ENCODE measurements at places on chromosomes 6 and 20.

DNA sequence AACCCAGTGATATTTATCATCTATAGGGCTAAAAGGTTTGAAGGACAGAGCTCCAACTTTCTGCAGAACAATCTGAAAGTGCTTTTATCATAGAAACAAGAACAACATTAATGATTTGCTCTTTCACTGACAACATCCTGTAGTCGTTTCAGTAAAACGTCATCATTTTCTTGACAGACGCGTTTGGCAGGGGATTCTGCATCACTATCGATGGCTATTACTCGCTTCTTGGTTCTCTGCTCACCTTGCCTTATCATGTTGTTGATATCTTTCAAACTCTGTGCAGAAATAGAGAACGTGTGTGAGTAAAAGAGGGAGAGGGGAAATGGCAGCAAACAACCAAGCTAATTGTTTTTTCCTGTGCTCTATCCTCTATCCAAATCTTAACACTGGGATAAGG lies 47.1 kb upstream of the SAMHD1 start:
- DNase-seq = no peak

DNA sequence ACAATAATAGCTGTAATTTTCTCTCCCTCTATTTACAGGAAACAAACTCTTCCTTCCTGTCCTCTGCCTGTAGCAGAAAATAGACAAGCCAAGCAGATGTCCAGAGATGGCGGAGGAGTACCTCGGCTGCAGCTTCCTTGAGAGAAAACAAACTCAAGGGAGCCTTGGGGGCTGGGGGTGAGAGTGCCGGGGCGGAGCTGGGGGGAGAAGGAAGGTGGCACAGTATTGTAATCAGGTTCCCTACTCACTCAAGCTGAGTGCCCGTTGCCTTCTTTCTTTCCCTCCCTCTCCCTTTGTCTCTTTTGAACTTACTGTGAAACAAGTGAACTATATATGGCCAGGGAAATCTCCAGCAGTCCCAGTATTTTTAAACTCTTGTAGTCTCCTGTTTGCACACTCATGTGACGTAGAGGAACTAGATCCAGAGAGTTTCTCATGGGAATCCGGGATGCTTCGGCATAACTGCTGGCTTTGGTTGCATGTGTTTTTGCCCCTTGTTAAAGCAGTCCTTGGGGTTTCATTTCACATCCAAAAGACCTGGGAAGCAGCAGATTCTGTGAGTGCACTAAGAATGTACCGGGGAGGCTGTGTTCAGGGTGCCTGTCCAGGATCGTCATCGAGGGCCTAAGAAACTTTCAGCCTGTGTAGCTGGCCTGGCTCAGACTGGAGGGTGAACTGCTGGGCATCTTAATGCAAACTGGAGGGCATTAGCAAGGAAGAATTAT lies 44.6 kb upstream of the HDDC2 start:
- no peak for DNase-seq

GRCh38 chr6:167475947-167476346 lies 151.1 kb downstream of the TTLL2 start:
- DNase-seq = no peak

DNA sequence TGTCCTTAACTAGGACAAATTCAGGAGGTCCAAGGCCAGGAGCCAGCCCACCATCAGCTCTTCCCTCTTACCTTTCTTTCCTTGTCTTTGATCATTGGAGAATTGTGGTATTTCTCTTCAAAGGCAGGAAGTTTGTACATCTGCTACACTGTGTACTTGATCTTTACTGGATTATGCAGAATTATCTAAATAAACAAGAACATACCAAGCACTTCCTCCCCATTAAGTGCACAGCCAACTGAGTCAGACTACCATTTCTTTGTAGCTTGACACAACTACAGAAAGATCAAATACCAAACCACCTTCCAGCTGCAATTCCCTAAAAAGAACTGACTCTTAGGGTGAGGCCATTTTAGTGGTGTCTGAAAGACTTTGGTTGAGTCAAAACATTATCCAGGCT lies 195.1 kb downstream of the HDGFL1 start:
- DNase-seq = no peak

- DNase-seq = no peak
These were observed 485.8 kb upstream of the SOX4 start for GRCh38 chr6:21107796-21108195.

DNA sequence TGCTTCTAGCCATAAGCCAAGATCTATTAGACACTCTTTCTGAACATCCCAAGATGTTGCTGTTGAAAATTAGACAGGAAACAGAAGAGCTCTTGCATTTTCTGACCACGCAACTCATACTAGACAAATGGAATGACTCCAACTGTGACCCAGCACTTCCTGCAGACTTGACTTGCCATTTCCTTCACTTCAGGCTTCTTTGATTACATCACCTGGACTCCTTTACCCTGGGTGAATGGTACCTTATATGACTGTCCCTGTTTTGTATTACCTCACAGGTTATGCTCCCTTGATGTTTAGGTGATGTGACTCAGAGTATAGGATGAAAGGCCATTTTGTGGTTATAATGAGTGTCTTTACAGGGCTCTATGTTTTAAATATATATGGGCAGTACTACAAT lies 236.1 kb downstream of the BMP2 start:
- DNase-seq = no peak

DNA sequence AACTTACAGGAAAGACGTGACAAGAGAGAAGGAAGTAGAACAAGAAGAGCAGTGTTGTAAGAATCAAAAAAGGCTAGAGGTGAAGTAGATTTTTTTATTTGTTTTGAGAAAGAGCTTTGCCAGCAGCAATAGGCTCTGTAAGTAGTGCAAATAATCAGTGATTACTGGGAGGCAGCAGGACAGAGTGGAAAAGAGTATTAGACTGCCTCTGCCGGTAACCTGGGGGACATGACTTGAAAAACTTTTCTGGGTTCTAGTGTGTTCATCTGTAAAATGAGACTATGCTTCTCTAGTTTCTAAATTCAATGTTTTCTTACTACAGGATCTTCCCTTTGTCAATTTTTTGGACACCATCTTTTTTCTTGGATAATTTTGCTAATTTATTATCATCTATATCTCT lies 5.8 kb upstream of the IRAK1BP1 start:
- DNase-seq = no peak

GRCh38 chr6:14386668-14387067 lies 269.1 kb downstream of the CD83 start:
- no peak for DNase-seq

- no peak for DNase-seq
These were observed 194.1 kb downstream of the SYNDIG1 start for GRCh38 chr20:24663496-24663895.

- no peak for DNase-seq
These were observed 207.5 kb downstream of the FOXC1 start for GRCh38 chr6:1817033-1817761.

DNA sequence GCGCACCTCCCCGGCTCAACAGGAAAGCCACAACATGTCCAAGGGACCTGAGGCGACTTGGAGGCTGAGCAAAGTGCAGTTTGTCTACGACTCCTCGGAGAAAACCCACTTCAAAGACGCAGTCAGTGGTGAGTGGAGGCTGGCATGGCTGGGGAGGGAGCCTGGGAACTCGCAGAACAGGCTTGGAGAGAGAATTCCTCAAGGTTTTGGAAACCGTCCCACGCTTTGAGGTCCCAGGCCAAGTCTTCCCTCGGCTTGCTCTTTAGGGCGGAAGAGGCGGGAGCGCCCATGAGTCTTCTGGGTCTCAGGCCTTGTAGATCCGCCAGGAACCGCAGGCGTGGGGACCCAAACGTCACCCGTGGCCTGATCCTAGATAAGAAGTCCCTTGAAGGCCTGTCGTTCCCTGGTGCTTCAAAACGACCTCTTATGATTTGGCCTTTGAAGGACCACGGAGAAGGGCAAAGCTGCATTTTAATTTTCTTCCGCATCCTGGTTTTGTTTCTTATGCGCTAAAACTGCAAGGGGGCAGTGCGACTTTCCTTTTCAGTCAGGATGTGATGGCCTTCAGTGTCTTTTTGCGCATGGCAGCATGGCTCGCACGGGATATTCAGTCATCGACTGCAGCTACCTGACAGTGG lies 2.0 kb downstream of the LAMP5 start:
- DNase-seq = peak; percentile 45

- DNase-seq = no peak
These were observed 18.5 kb downstream of the CHD6 start for GRCh38 chr20:41599699-41600104.

DNA sequence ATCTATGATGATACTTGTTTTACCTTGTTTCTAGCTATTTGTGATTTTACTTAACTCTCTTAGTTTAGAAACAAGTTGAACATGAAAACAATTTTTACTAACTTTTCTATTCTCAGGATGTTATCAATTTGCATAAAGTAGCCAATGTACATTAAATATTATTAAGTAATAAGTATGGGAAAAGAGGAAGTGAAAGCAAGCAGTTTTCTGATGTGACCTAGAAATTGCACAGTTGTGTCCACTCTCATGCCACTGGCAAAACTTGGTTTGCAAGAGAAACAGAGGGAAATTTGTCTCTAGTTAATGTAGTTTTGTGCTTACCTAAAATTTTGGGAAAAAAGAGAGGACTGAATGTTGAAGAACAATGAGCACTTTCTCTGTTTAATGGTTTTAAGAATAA lies 19.2 kb upstream of the TSPYL1 start:
- DNase-seq = no peak

DNA sequence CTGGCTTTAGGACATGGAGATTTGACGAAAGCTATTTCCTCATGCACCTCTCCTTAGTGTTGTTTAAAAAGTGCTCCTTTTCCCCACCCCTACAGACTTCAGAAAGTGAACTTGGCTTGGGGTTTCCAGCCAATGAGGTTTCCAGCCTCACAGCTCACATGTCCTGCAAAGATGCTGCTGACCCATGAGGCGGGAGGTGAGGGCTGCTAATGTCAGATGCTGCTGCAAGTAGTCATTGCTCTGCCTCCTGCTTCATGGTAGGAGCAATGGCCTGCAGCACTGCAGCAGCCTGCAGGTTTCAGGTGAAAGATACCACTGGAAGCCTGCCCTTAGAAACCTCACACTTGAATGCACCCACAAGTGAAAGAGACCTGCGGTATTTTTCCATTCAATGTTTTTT lies 112.8 kb downstream of the LAMP5 start:
- no peak for DNase-seq

DNA sequence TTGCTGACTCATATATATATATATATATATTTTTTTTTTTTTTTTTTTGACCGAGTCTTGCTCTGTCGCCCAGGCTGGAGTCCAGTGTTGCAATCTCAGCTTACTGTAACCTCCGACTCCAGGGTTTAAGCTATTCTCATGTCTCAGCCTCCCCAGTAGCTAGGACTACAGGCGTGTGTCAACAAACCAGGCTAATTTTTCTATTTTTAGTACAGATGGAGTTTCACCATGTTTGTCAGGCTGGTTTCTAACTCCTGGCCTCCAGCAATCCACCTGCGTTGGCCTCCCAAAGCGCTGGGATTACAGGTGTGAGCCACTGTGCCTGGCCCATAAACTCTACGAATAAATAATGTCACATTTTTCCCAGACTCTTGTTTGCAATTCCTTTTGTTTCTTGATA lies 4.8 kb downstream of the LRP11 start:
- no peak for DNase-seq

GRCh38 chr20:8640461-8640860 lies 428.4 kb upstream of the PLCB4 start:
- DNase-seq = no peak

- DNase-seq = no peak
These were observed 107.9 kb upstream of the PLEKHG1 start for GRCh38 chr6:150491811-150492172.

DNA sequence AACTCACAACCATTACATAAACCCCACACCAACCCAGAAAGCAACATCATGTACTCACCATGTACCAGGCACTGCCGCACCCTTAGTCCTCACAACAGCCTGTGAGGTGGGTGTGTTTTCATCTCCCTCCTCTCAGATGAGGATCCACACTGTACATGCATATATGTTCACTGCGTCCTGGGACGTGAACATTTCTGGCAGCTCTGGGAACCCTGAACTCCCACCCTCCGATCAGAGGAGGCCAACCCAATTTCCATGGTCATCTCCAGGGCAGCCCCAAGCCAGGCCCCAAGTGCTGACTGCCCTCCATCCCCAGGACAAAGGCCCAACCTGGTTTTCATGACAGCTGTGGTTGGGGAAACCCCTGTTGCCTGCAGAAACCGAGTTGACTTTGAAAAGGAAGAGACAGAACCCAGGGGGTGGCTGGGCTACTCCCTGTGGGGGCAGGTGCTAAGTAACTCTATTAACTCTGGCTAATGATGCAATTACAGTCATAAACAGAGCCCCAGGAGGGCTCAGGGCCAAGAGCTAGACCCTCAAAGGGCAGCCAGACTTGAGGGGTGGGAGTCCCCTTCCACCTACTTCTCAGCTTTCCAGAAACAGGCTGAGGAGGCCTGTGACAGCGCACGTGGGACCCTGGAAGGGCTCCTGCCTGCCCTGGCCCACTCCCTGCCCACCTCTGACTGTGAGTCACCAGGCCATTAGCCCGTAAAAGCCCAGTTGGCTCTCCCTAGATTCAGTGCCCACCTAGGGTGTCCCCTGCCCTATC lies 2.6 kb downstream of the TFEB start:
- DNase-seq = no peak

DNA sequence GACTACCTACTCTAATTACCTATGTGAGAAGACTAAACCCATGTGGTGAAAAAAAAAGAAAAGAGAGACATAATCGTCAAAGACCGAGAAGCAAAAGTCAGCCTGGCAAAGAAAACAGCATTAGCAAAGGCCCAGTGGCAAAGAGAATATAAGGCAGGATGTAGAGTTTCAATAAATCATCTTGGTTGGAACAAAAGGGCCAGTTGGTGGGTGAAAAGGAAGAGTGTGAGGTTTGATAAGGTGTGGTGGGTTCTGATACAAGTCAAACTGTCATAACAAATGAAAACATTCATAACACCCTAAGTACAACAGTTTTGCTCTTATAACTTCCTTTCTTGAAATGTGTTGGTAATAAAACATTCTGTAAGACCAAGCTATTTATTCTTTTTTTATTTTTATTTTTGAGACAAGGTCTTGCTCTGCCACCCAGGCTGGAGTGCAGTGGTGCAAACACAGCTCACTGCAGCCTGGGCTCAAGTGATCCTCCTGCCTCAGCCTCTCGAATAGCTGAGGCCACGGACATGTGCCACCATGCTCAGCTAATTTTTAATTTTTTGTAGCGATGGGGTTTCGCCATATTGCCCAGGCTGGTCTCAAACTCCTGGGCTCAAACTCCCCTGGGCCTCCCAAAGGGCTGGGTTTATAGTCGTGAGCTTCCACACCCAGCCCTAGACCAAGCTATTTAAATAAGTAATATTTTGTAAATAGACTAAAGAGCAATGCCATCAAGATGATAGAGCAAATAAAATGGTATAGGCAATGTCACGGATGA lies 18.9 kb upstream of the GTF3C6 start:
- no peak for DNase-seq

- DNase-seq = no peak
These were observed 199.0 kb downstream of the PLCB1 start for GRCh38 chr20:8330785-8331695.

Data from AG08395 (cell line).